ENCODE measurements at places on chromosomes 4 and X.

DNA sequence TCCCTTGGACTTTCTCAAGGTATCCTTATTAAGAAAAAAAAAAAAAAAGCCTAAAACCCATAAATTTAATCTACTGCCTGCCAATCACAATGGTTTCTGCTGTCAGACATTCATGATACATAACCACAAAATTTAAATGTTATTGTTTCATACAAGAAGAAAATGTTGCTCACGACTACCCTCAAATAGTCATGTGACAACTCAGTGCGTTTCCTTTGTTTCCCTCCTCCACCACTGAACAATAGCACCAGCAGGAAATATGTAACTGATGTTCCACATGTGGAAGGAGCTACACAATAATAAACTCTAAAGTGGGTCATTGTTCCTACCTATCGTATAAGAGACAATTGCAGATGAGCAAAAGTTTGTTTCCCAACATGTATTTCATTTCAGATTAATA is 244.1 kb upstream of the EDNRA start:
- DNase-seq: no peak

GRCh38 chrX:18031726-18032375 is 170.8 kb upstream of the RAI2 start:
- DNase-seq: no peak

- no peak for DNase-seq
Measured at GRCh38 chr4:99811117-99811516, 5.5 kb upstream of the DAPP1 start.

- no peak for DNase-seq
Measured at GRCh38 chr4:41304221-41304620, 47.5 kb downstream of the UCHL1 start.
